ENCODE measurements at places on chromosomes 11 and 22. TPM values are rescaled to one million over a fixed set of nuclear protein-coding genes. Genes with fewer than 3 reads are reported as not detected.

CASP5 gene
- not detected for total RNA-seq

MYBPC3 gene
- not detected for total RNA-seq

OSBP2 gene
- 2.1 TPM for total RNA-seq

CDC42BPG gene
- 4.6 TPM for total RNA-seq

DNA sequence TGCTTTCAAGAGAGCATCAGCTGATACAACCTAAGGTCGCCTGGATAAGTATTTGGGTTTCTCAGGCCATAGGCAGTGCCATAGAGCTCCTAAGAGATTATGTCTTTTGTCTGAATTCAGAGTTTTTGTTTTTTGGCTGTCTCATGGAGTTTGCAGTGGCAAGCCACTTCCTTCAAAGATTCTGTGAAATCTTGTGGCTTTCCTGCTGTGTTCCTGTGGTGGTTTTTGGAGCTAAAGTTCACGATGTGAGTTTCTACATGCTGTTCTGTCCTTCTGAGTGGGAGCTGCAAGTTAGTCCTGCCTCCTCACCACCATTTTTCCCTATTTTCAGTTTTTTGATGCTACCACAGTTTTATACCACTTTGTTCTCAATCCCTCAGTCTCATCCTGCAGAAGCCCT lies 111.4 kb downstream of the COMMD9 start:
- DNase-seq, result no peak

DNA sequence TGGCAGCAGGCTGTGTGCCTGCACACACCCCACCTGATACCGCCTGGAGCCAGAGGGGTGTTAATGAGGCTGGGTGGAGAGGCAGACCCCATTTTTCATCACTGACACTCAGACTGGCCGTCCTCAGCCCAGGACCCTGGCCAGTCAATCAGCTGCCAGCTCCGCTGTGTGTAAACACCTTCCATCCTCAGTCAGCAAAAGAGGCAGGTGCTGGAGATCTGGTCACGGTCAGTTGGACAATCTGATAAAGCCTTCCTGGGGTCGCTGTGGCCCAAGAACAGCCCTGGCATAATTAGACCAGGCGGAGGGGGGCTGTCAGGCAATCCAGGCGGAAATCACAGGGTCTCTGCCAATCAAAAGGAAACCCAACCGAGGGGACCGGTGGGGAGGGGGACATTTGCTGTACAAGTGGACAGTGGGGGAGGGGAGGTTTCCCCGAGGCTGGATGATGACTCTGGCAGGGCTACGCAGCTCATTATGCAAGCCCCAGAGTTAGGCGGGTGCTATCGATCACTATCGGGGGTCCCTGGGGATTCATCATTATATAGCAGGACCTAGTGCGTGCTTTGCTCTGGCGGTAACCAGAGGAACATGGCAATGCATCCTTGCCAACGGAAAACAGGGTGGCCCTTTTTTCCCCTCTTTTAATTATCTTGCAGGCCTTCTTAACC lies 72.9 kb downstream of the ABTB2 start:
- DNase-seq, result no peak

DNA sequence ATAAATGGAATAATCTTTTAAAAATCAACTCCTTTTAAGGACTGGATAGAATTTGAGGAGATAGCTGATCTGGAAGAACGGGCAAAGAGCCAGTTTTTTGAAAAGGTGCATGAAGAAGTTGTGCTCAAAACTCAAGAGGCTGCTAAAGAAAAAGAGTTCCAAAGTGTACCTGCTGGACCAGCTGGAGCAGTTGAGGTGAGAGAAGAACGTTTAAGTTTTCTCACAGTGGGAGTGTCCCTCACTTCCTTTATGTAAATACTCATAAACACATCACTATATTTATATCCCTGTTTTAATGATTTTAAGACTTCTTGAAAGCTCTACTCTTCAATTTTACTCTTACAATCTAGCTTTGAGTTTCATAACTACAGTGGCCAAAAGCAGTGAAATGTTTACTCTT lies 11.7 kb upstream of the ANKRD42 start:
- no peak for DNase-seq

Measured in A673 (cell line).